ENCODE measurements at places on chromosomes 3 and 15. TPM values are rescaled to one million over a fixed set of nuclear protein-coding genes. Genes with fewer than 3 reads are reported as not detected.

The ARHGEF26 gene
- 7.8 TPM for total RNA-seq

The MKRN3 gene
- total RNA-seq: not detected

The CD86 gene
- not detected for total RNA-seq

The C2CD4B gene
- 2.9 TPM for total RNA-seq

The ZPLD1 gene
- 1.5 TPM for total RNA-seq

The CCDC191 gene
- 8.4 TPM for total RNA-seq

The SLC24A5 gene
- total RNA-seq: 1.3 TPM

The SERINC4 gene
- total RNA-seq: 0.14 TPM

The C3orf85 gene
- 2.3 TPM for total RNA-seq

- no peak for DNase-seq
These were observed 194.7 kb downstream of the SV2B start for GRCh38 chr15:91294795-91295194.

DNA sequence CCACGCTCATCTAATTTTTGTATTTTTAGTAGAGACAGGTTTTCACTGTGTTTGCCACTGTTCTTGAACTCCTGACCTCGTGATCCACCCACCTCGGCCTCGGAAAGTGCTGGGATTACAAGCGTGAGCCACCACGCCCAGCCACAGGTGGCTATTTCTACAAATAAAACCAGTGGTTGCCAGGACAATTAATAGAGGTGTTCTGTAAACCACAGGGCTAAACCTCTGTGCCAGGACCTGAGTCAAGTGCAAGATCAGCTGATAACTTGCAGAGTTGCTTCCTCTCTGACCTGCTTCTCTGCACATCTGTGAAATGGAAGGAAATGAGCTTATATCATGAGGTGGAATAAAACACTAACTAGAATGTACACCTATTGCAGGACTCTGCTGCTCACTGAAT, 72.8 kb downstream of the CD200R1L start:
- DNase-seq: no peak

- no peak for DNase-seq
These were observed 48.1 kb upstream of the PCSK6 start for GRCh38 chr15:101537483-101538080.

DNA sequence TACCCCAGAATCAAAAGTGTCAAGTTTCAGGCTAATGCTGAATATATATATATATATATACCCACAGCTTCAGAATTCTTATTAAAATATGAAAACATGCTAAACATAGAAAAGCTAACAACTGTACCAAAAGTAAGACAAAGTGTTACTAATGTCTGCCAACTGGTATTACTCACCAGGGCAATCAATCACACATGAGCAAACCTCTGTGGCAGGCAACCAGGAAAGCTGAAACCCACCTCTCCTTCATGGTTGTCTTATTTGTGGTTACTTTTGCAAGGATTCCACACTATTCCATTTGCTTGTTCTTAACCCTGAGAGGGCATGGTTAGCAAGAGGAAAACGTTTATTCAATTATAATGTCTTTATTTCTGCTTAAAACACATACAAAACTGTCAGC, 512.3 kb upstream of the MDFIC2 start:
- no peak for DNase-seq

GRCh38 chr3:122947738-122948137, 79.8 kb downstream of the SEMA5B start:
- no peak for DNase-seq

- no peak for DNase-seq
These were observed 15.8 kb upstream of the SLC6A1 start for GRCh38 chr3:10976770-10977169.

DNA sequence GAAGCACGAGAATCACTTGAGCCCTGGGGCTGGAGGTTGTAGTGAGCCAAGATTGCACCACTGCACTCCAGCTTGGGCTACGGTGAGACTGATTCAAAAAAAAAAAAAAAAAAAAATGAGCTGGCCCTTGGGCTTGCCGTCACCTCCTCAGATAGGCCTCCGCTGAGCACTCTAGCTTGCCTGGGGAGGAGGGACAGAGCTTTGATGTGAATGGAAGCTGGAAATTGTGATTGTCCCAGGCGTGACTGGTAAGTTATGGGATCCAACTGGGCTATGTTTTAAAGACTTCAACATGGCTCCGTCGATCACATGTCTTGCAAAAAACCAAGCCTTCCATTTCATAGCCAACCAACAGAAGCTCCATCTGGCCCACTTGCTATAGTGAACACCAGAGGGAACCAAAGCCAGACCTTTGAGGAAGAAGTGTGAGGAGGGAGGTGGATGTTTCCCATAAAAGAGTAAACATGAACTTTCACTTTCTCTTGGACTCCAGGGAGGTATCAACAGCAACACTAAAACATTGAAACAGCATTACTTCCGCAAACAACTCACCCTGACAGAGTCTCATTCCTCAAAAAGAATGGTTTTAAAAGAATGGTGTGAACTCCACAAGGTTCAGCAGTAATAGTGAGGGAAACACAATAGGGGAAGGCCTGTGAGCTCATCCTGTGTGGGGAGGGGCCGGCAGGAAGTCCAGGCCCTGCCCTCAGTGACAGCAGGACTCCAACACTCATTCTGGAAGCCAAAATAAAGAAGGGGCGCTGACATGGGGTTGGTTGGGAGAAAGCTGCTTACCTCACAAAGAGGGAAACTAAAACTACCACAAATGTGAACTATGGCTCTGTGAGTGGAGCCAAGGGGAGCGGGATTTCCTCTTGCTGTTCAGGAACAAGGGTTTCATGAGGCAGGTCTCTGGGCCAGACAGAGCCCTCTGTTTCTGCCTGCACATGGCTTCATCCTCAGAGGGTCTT, 59.2 kb upstream of the IL12A start:
- no peak for DNase-seq

DNA sequence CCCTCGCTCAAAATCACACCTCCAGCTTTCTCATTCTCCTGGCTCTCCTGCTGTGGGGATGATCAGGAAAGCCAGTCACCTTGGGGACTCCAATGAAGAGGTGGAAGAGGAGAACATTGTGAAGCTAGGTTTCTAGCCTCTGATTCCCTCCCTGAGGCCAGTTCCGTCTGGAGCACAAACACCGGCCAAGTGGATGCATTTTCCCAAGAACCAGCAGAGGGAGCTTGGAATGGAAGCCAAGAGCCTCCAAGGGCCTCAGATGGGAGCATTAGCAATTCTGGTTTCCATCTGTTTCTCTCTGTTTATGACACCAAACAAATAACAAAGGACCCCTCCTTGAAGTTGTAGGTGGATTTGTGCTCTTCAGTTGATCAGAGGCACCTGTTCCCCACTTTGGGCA, 40.6 kb upstream of the NMNAT3 start:
- DNase-seq: no peak

- DNase-seq: peak; percentile 22
These were observed 127.5 kb upstream of the PLXNA1 start for GRCh38 chr3:126855374-126855773.

DNA sequence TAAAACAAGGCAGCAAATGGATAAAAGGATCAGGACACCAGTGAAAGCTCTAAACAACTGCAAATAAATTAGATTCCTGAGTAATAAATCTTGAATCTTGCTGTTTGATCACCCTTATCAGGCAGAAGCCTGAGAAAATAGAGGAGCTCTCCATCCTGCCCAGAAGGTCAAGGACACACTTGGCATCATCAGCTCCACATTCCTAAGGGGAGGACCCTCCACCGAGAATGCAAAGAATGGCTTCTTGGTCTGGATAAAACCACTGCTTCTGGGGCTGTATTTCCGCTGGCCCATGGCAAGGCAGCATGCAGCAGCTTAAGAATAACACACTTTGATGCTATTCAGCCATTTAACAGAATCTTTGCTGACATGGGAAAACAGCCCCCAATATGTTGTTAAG, 108.9 kb upstream of the TSC22D2 start:
- no peak for DNase-seq

DNA sequence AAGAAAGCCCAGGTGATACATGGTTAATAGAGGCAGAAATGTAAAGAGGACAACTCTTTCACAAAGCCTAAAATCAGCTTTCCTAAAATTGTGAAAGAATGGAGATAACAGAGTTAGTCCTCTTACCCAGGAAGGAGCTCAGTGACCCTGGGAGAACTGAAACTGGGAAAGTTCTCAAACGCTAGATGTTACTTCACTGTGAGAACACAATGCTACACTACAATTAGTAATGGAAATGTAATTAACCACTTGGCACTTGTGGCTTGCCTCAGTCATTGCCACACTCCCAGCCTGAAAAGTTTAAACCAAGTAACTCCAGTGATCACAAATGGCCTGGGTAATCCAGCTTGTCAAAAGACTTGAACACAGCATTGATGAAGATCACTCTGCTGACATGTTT, 102.7 kb upstream of the FGF7 start:
- DNase-seq: no peak

DNA sequence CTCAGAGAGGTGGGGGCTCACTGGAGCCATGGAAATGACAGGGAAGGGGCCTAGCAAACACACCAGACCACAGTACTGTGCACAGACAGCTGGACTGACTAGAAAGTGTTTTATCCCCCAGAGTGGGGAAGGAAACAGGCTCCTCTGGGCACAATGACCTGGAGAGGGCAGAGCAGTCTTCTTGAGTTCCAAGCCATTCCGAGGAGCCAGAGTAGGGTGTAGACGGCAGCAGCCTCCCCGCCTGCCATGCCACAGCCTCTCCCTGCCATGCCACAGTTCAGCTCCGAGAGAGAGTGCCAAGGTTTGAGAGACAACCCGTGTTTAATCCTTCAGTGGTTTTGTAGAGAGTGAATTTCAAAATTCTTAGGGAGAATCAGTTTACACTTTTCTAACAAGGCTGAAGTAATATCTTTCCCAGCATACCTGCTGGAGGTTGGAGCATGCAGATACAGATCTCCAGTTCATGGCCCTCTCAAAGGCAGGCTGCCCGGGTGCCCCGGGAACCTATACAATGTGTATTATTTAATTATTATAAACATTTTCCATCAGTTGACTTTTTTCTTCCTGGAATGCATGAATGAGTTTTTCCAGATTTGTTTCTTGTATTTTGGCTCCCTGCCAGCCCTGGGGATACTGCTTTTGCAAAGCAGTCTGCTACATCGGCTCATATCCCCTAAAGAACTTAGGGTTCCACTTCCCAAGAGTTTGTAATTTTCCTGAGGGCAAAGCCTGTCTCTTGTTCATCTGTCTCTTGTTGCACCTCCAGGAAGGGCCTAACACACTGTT, 3.2 kb downstream of the PODXL2 start:
- no peak for DNase-seq

- no peak for DNase-seq
These were observed 192.3 kb upstream of the NSMCE3 start for GRCh38 chr15:29461877-29462276.

GRCh38 chr3:53157974-53158580, 2.9 kb upstream of the PRKCD start:
- DNase-seq: no peak

DNA sequence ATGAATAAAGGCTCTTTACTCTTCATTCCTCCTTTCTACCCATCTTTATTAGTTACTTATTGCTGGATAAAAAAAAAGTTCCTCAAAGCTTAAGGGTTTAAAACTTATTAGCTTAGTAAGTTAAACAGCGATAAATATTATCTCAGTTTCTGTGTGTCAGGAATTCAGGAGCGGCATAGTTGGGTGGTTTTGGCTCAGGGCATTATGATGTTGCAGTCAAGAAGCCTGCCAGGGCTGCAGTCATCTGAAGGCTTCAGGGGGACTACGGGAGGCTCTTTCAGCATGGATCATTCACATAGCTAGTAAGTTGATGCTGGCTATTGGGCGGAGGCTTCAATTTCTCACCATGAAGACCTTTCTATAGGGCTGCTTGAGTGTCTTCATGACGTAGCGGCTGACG, 1.9 kb upstream of the DLG1 start:
- no peak for DNase-seq

- no peak for DNase-seq
These were observed 16.0 kb upstream of the MBNL1 start for GRCh38 chr3:152252755-152253154.

- no peak for DNase-seq
These were observed 10.0 kb downstream of the HMG20A start for GRCh38 chr15:77430652-77431051.

DNA sequence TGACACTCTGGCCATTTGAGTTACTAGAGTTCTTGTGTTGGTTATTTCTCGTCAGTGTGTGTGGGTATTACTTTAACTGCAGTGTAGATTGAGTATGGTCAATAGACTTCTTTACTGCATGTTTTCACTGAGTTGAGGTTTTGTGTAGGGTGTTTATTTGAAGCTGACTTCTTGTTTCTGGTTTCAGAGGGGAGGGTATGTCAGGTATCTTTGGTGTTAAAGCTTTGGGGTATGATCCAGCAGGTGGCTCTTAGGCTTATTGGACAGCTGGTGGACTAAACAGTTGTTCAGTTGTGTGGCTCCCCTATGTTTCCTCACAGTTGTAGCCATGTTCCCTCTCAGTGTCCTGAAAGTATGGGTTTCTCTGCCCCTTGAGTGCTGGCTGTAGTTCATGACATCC, 72.0 kb downstream of the AKAP13 start:
- no peak for DNase-seq
